ENCODE measurements at places on chromosomes 2 and 18.

DNA sequence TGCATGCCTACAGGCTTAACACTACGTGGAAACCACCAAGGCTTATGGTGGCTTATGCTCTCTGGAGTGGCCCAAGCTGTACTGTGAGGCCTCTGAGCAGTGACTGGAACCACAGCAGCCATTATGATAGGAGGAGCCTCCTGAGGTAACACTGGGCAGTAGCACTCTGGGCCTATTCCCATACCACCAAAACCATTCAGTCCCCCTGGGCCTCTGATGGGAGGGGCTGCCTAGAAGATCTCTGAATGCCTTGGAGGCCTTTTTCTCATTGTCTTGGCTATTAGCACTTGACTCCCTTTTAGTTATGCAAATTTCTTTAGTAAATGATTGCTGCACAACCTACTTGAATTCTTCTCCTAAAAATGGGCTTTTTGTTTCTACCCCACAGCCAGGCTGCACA, 985.0 kb downstream of the DPP10 start:
- DNase-seq: no peak

DNA sequence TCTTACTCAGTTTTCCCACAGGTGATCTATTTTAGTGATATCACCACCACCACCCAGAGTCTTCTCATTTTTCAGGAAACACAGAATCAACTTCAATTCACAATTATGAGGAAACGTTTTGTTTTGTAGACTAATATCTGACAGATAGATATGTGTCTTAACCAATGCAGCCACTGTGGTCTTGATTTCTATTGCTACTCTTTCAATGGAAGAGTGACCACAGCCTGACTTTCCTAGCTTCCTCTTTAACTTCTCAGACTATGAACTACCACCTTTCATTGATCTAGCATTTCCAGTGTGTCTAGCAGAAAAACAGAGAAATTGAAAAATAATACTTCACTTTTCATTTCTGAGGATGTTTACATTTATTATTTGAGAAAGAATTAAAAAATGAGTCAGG, 20.5 kb downstream of the ADAM17 start:
- DNase-seq: no peak

- DNase-seq: no peak
Measured at GRCh38 chr2:66771359-66771976, 336.5 kb downstream of the MEIS1 start.

GRCh38 chr2:235045336-235045972, 93.6 kb downstream of the SH3BP4 start:
- DNase-seq: no peak

- no peak for DNase-seq
Measured at GRCh38 chr2:204696124-204696523, 150.8 kb downstream of the PARD3B start.
